GOT3 (cell line): ENCODE measurements at places on chromosomes 4 and X.

DNA sequence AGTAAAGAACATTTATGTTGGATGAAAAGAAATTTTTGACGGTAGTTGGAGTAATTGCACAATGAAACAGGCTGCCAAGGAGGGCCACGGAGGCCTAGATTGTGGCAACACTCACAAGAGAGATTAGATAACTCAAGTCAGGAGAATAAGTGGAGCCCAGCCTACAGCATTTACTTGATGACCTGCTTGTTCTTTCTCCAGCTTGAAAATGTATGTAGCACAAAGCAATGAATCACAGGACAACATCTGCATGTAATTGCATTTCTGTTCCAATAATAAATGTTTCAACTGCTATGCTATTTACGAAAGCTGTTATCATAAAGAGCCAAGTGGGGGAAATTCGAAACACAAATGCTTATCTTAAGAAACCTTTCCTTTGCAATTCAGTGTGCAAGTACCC, 221.2 kb upstream of the MID1 start:
- no peak for DNase-seq

DNA sequence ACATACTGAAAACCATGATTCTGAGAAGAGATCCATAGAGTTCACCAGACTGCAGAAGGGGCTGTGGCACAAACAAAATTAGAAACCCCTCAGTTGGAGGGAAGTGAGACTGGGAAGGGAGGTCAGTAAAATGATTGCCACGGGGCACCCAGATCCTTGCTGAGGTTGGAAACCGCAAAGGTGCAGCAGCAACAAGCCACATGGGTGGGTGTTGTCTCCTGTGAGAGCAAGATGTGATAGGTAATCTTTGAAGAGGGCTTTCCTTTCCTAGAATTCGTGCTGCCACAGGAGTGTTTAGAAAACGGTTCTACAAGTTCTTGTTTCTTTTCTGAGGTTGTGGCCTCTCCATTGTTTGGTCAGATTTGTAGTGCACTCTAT, 85.5 kb downstream of the NFKB1 start:
- no peak for DNase-seq

- no peak for DNase-seq
Observed at GRCh38 chr4:95889662-95890061, 49.8 kb downstream of the PDHA2 start.

DNA sequence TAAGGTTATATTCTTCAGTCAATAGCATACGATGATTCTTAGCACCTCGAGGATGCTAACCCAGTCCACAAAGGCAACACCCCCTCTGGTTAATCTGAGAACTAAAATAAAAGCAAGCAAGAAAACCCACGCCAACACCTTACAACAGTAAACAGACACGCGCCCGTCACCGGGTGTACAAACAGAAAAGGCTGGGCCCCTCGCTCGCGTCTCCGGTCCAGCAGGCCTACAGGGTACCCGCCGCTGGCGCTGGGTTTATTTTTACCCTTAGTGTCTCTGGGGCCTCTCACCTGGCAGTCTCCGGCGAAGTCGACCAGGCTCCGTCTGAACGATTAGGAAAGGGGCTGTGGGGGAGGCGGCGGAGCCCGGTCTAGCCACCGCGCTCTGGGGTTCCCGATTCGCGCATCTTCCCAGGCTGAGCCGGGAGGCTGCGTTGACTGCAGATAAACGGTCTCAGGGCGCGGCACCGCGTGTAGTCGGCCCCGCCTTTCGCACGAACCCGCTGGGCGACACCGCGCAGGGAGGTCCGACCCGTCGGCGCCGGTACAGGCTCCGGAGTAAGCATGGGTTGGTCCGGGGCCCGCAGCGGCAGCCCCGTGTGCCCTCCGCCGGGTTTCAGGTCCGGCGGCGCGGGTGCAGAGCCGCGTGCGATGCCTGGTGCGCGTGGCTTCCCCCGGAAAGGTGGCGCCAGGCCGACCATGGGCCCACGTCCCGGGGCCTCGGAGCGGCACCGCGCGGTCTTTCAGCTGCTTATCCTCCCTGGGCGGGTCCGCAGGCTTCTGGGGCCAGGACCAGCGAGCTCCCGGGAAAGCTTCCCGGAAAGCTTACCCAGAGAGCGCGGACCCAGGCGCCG, 441 bp downstream of the SLC9B2 start:
- no peak for DNase-seq

DNA sequence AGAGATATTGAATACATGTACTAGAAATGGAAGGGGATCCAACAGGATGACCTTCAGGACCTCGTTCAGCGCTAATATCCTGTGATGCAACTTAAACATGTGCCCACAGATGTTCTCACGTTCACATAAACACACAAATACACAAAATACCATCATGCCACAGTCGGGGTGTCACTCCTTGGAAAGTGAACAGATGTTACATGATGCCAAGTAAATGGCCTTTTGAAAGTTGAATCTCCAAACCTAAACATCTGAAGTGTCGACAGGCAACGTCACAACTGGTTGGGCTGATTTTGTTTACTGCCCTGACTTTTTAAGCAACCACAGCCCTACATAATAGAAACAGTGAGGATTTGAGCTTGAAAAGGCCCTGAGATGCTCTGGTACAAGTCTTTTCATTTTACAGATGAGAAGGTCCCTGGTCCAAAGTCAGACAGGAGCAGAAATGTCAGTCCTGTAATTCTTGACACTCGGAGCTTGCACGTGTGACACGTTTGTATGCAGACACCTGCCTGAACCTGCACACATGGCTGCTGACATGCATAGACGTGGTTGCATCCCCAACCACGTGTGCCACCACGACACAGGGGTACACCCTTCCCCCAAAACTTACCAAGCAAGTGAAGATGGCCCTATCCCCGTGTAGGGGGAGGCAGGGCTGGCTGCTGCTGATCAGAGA, 23.5 kb upstream of the BCORL1 start:
- no peak for DNase-seq

DNA sequence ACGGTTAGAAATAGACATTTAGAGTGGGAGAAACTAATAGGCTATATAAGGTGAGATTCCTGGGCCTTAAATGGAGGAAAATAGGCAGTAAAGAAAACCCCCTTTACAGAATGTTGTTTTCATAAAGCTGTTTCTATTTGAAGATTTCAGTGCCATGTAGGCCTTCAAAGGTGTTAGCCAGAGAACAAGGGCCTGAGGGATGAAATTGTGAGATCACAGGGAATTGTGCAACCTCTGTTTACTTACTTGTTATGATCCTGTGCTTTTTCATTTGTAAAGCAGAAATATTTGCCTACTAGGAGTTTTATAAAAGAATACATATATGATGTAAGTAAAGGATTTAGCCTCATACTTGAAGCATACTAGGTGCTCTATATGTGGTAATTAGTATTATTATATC, 272.9 kb upstream of the ARX start:
- DNase-seq, result no peak

DNA sequence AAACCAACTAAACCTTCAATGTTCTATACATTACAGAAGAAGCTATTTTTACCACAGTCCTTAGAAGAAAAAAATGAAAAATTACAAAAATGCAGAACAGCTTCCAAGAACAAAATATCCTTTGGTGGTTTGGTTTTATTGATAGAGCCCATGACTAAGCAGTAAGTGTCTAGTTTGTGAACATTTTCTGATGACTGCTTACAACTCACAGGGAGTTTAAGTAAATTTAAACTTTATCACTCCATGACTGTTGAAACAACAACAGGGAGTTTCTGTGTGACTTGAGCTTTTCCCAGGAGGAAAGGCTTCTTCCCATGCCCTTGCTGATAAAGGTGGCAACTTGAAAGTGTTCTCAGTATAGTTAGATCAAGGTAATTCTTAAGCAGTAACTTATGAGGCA, 2.9 kb downstream of the PF4 start:
- no peak for DNase-seq

- DNase-seq, result no peak
Observed at GRCh38 chr4:27288496-27288895, 427.9 kb downstream of the STIM2 start.
